ENCODE measurements at places on chromosomes 11 and 22. TPM values are rescaled to one million over a fixed set of nuclear protein-coding genes. Genes with fewer than 3 reads are reported as not detected.

GRCh38 chr22:34344702-34345101 is 424.4 kb upstream of the LARGE1 start:
- DNase-seq: no peak

Gene CDC45
- total RNA-seq: 58.0 TPM

GRCh38 chr11:69889400-69890318 is 70.4 kb upstream of the FGF3 start:
- no peak for DNase-seq

GRCh38 chr11:124763156-124763947 is 1.3 kb upstream of the ESAM start:
- peak; percentile 36 for DNase-seq

Gene GP1BB
- total RNA-seq: 1.3 TPM

- no peak for DNase-seq
Observed at GRCh38 chr11:72626414-72626936, 47.7 kb downstream of the PDE2A start.

- peak; percentile 20 for DNase-seq
Observed at GRCh38 chr11:111532365-111532709, 8.2 kb upstream of the LAYN start.

DNA sequence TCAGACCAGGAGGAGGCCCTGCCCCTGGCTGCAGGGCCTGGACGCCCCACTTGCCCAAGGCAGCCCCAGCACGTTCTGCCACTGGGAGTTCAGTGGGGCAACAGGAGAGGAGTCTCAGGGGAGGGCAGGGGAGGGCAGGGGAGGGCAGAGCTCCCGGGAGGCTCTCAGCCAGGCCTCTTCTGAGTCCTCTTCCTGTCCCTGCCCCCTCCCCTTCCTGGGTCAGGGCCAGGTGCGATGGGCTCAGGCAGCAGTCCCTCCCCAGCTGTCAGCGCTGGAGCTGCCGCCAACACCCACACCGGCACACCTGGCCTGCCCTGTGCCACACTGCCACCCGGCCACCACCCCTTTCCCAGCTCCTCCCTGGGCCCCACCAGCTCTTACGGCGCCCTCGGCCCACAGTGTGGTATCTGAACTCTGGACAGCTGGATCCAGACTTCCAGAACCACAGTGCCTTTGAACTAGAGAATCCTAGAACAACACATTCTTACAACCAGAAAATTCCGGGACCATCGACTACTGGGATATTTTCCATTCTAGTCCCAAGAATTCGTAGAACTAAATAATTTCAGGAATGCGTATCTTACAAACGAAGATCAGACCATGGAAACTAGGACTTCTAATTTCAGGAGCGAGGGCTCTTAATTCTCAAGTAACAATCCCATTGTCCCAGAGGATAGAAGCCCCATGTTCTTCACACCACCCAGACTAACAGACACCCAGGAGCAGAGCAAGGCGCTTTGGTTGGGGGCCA is 21.8 kb downstream of the RPL3 start:
- DNase-seq: peak; percentile 57

Gene GAB4
- total RNA-seq: not detected

GRCh38 chr11:1199241-1199750 is 23.6 kb upstream of the MUC5B start:
- no peak for DNase-seq

Gene PRR33
- total RNA-seq: not detected

DNA sequence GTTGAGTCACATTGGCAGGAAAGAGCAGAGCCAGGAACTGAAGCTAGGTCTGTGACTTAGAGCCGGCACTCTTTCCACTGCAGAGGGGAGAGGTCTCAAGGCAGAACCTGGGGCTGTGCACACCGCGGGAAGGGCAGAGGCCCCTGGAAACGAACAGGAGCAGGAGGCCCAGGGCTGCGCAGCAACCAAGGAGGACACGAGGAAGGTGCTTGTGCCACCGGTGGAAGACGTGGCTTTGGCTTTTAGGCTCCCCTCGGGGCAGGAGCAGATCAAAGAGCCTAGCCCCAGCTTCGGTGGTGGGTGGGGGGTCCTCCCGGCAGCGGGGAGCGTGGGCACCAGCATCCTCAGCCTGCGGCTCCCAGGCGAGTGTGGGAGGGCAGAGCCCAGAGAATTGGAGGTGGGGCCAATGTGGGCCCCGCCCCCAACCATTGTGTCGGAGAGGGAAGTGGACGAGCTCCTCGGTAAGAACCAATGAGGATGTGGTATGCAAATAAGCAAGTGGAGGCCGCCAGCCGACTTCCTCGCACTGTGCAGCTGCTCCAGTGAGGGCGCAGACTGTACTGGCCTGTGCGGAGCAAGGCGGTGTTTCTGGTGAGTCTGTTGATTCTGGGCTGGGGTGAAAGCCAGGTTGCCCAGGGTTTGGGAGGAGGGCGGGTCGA is at the start of gene CCDC116:
Gene CCDC116, plus strand, starts transcription at position 524 of the 659 bp plus-strand sequence. CDS start 422 bp downstream, outside the sequence.
- DNase-seq: no peak

GRCh38 chr11:38339835-38340440 is 1741.9 kb upstream of the RAG2 start:
- no peak for DNase-seq

DNA sequence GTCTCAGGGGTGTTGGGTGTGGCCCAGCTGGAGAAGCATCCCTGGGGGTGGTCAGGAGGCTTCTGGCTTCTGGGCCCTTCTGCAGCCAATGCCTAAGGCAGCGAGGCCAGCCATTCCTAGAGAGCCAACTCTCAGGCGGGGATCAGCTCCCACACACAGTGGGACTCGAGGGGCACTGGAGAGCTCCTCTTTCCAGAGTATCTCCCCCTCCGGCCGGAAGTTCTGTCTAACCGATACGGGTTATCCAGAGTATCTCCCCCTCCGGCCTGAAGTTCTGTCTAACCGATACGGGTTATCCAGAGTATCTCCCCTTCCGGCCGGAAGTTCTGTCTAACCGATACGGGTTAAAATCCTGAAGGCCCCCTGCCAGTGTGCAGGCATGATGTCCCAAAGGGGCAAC is 71.2 kb upstream of the B3GAT1 start:
- no peak for DNase-seq

Gene SEC14L6
- total RNA-seq: not detected

DNA sequence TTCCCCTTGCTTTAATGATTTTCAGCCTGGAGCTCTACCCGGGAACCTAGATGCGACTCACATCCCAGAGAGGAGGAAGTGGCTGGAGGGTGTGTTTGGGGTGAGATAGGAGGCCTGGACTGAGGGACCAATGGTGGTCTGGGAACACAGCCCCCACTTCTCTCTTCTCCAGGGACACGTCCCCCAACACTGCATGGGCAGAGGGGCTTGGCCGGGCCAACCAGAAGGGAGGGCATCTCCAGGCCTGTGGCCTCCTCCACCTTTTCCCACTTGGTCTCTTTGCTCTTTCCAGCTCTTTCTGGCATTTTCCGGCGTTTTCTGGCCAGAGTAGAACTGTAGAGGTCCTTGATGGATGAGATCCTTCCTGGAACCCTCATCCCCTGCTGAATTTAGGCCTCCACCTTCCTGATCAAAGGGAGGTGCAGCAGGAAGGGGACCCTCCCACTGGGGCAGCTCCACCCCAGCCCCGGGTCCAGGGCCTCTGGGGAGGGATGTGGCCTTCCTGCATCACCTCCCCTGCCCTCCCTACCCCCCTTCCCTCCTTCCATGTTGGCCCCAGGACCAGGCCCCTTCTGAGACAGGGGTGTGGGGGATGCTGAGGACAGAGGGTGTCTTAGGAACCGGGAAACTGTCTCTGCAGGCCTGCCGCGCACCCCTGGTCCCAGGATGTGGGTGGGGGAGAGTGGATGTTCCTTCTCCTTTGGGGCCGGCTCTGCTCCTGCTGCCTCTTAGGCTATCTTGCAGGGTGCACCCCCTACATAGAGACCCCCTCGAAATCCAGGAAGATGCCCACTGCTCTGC is 24.4 kb downstream of the MRGPRG start:
- no peak for DNase-seq

Data from H4 (cell line).